ENCODE measurements at places on chromosomes 13 and 19.

- DNase-seq: no peak
These were observed 6.5 kb downstream of the UNC13A start for GRCh38 chr19:17681505-17682125.

DNA sequence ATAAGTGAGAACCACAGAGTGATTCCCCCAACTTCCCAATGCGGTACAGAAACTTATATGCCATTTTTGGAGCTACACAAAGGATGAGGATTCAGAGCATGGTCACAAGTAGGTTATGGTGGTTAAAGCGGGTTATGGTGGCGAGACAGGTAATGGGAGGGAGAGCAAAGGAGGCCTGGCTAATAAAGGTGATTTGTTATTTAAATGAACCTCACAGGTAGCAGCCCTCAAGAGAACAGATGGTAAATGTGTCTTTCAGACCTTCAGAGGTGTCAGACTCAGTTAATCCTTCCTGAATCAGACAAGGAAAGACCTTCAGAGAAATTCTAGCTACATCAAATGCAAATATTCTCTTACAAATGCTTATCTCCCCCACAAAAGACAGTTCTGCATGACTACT, 1971.4 kb downstream of the OLFM4 start:
- DNase-seq: no peak

DNA sequence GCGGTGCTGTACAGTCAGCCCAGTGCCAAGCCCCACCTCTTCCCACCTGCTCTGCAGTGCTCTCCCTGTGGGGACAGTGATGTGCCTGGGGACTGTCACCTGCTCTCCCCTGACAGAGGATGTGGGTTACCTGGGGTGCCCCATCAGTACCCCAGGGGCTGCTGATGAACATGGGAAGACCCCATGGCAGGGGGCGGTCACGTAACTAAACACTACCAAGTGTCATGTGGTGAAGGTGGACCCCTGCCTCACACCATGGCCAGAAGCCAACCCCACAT, 12.7 kb downstream of the KDM4B start:
- no peak for DNase-seq

GRCh38 chr13:41452462-41452861, 4.9 kb upstream of the RGCC start:
- DNase-seq: no peak

GRCh38 chr19:30441011-30441410, 68.8 kb downstream of the ZNF536 start:
- no peak for DNase-seq

- DNase-seq: peak; percentile 73
These were observed 11.9 kb upstream of the PRKD2 start for GRCh38 chr19:46728693-46729339.

DNA sequence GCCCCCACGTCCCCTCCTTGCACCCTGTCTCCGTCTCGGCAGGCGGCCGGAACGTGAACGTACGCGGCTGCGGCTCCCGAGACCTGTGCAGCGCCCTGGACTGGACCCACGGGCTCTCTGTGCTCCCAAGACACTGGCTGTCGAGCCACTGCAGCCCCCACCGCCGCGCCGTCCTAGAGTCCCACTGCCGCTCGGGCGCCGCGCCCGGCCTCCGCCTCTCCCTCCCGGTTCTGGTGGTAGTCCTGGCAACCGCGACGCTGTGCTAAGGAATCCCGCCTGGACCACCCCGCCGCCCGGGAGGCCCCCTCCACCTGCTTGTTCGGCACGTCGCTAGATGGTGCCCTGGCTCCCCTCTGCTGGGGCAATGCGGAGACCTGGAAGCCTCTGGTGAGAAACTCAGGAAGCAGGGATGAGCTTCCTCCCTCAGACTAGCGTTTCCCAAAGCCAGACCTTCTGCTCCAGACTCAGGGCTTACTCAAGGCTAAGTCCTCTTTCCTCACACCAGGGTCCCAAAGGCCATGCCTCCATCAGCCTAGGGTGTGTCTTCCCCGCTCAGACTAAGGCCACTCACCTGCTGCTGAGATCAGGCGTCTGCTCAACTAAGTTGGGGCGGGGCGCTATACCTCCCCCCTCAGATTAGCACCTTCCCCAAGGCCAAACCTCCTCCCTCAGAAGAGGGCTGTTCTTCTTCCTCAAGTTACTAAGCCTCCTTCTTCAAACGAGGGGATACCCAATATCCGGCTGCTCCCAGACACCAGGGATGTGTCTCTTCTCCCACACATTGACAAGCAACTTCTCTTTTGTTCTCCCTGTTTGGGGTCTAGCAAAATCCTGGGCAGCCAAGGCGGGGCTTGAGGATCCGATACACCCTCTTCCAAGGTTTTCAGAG, 16.1 kb upstream of the IRGC start:
- no peak for DNase-seq

DNA sequence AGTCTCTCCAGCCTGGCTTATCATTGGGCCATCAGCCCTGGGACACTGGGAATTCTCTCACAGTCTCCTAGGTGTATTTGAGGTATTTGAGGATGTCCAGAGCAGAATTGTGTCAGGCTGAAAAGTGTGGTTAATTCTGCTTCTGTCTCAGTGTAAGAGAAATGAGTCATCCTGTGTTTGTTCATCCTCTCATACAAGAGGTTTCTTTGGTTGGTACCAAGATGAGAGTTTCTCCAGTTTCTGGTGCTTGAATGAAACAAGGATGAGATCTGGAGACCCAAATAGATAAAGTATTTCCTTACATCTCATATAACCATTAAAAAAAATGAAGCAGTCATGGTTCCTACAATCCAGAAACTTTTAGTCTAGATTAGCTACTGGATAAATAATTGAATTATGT, 7.7 kb downstream of the ZNF253 start:
- no peak for DNase-seq

DNA sequence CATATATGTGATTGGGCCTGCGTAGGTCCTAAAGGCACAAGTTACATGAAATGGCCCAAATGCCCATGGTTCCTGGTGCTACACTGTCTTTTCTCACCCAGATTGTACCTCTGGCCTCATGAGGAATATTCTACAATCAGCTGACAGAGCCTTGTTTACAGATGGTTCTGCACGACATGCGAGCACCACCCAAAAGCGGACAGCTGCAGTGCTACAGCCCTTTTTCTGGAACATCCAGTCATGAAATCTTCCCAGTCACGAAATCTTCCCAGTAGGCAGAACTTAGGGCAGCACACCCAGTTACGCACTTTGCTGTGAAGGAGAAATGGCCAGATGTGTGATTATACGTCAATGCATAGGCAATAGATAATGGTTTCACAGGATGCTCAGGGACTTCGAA, 7.7 kb upstream of the ELF1 start:
- no peak for DNase-seq

GRCh38 chr13:98072476-98072875, 70.4 kb upstream of the FARP1 start:
- no peak for DNase-seq

DNA sequence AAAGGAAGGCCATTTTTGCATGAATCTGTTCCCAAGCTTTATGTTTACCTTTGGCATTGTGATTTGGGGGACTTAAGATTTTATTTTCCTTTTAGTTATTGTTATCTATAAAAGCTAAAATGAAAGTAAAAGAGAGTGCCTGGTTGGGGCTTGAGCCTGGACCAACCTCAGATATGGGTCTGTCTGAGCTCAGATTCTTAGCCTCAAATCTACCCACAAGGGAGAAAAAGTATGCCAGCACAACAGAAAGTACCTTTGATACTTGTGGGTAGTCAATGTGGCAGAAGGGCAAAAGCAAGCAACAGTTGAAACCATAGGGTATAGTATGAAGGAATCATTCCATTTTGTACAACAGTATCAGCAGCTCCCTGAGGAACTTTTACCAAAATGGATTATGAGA, 26.6 kb upstream of the KBTBD6 start:
- no peak for DNase-seq

DNA sequence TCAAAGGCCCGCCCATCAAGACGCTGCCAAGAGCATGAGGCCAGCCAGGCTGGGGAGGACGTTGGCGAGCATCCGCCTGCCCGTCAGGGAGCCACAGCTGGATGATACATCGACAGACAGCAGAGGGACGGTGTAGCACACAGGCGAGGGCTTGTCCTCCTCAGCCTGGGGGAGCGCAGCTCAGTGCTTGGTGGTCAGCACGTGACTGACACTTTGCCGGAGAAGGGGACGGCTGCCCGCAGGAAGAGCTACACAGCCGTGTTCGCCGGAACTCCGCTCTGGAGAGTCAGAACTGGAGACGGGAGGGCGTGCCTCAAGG, 34.1 kb downstream of the CSNK1G2 start:
- no peak for DNase-seq

DNA sequence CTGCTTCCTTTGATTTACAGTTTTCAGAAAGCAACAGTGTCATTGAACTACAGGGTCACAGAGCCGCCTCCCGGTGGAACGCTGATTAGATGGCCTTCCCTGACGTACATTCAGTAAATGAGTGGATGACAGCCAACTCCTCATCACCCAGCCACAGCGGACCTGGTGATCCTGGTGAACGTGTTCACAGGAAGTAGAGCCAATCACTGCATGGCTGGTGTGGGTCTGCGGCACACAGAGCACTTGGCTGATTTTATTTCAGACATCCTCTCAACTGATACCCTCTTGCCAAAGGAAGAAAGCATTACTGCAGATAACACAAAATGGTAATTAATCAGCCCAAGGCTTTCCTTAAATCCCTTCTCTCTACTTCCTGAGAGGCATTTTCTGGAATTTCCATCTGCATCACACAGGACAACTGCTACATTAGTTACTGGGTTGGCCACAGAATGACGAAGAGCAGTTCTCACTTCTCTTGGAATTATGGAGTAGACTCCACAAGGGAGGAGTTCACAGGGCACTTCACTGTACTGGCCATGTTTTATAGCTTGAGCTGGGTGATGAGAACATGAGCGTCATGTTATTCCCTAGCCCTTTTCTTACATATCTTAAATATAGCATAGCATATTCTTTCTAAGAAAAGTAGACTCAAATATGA, 84.0 kb upstream of the SLC7A1 start:
- DNase-seq: no peak

DNA sequence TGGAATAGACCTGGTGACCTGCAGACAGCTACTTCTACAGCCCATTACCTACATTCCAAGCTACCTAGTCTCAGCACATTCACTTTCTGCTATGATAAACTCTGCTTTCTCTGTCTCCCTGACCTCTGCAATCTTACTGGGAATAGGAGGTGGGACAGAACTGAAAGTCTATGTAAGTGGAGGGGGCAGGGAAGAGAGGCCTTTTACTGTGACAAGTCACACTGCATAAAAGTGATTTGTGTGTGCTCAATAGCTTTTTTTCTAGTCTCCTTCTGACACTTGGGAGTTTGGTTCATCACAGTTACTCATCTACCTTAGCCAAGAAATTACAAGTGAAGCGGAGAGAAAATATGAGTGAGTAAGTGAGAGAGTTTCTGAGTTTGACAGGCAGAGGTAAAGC, 322.4 kb downstream of the OLFM4 start:
- no peak for DNase-seq

GRCh38 chr13:53220038-53220437, 191.4 kb downstream of the OLFM4 start:
- no peak for DNase-seq

DNA sequence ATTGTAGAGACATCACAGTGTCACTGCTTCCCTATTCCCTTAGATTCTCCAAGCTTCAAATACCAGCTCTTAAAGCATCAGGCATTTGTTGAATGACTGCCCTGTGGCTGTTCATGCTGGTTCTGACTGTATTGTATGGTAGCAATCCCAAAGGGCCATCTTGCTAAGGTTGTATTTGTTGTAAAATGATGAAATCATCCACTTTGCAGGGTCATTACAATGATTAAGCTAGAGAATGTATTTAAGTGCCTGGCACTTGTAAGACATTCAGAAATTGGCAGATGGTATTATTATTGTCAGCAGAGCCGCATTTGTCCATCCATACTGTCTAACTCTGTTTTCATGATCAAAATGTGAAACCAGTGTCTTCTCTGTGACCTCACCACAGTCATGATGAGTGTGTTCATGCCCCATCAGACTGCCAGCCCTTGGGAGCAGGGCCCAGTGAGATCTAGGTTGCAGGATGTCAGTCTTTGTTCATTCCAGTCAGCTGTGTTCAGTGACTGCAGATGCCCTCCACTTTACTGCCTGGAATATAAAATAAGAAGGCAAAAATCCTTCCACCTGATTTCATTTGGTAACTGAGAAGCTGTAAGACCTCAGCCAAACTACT, 86.1 kb downstream of the DHRS12 start:
- no peak for DNase-seq

DNA sequence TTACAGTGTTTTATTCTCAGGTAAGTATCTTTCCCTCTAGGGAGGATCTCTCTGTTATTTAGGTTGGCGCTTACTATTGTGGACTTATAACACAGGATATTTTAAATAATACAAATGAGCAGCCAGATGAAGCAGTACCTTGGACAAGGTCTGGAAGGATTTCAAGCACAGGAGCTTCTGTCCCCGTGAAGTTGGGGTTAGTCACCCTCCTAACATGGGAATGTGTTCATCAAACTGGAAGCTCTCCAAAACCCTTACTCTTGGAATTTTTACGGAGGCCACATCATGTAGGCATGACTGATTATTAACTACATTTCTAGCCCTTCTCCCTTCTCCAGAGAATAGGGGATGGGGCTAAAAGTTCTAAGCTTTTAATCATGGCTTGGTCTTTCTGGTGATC, 38.3 kb upstream of the SPRY2 start:
- no peak for DNase-seq

DNA sequence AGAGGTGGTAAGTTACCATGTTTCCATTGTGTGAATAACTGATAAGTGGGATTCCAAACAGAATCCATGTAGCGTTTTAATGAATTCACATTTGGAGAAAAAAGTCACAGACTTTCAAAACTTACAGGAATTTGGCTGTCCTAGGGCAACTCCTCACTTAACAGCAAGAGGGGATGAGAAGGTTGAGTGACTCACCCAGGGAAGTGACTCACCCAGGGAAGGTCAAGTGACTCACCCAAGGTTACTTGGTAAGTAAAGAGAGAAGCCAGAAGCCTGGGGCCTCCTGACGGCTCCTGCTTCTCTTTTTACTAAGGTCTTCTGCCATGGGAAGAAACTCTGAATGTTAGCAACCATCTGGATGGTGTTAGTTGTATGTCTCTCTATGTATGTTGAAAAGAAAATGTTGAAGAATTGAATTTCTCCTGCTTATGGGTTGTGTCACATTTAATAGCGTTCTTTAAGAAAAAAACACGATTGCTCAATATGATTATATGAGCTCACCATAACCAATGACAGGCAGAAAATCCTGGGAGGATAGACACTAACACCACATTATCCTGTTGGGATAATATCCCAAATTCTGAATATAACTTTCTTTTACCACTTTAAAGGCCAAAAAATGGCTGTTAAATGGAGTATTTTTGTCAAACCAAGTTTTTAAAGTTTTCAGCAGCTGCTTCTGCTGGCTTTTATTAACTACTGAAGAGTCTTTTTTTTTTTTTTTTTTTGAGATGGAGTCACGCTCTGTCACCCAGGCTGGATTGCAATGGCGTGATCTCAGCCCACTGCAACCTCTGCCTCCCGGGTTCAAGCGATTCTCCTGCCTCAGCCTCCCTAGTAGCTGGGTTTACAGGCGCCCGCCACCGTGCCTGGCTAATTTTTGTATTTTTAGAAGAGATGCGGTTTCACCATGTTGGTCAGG, 195.6 kb downstream of the GGACT start:
- DNase-seq: no peak

DNA sequence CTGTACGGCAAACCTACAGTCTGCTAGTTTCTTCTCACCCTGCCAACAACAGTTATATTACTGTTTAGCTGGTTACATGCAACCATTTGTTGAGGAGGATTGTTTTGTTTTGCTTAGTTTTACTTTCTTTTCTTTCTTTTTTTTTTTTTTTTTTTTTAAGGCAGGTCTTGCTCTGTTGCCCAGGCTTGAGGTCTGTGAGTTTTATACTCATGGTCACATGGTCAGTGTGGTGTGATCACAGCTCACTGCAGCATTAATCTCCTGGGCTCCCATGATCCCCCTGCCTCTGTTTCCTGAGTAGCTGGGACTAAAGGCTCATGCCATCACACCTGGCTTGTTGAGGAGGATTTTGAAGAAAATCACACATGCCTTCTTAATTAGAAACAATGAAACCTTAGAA, 505.6 kb downstream of the GPC5 start:
- no peak for DNase-seq
